A172 (cell line): ENCODE measurements at places on chromosomes 12 and 14. TPM values are rescaled to one million over a fixed set of nuclear protein-coding genes. Genes with fewer than 3 reads are reported as not detected.

The GNB3 gene
- 0.19 and 5.1 TPM in 2 replicates for total RNA-seq

DNA sequence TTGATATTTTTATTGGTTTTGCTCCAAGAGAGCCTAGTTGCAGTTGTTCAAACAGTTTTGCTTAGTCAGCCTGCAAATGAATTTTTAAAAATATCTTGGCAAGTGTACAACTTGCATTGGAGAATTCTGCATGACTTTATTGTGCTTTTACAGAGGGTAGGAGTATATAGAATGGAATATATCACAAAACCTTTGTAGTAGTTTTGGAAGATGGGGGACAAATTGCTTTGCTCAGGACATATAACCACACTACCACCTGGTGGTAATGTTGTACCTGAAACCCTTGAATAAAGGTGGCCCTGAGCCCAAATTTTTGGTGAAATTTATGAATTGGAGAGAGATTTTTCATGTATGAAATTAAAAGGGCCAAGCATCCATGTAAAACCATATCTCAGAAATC is 645.2 kb downstream of the MED13L start:
- no peak for DNase-seq

DNA sequence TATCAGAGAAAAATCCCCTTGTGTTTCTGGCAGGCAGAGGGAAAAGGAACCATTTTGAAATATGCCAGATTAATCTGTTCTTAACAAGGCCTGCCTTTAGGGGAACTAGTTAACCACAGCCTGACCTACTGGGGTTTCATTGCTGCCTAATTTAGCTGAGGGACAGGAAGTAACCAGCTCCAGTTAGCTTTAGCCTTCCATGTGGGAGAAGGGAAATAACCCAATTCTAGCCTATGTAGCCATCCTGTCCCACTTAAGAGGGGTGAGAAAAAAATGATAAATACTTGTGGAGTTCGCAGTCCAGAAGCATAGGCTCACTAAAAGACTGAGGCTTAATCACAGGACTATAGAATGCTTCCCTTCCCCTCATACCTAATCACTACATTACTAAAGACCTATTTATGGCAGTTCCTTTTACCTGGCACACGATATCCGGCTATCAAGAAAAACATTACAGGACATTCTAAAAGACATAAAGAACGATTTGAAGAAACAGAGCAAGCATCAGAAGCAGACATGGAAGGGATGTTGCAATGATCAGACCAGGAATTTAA is 22.8 kb downstream of the COX8C start:
- DNase-seq: no peak

DNA sequence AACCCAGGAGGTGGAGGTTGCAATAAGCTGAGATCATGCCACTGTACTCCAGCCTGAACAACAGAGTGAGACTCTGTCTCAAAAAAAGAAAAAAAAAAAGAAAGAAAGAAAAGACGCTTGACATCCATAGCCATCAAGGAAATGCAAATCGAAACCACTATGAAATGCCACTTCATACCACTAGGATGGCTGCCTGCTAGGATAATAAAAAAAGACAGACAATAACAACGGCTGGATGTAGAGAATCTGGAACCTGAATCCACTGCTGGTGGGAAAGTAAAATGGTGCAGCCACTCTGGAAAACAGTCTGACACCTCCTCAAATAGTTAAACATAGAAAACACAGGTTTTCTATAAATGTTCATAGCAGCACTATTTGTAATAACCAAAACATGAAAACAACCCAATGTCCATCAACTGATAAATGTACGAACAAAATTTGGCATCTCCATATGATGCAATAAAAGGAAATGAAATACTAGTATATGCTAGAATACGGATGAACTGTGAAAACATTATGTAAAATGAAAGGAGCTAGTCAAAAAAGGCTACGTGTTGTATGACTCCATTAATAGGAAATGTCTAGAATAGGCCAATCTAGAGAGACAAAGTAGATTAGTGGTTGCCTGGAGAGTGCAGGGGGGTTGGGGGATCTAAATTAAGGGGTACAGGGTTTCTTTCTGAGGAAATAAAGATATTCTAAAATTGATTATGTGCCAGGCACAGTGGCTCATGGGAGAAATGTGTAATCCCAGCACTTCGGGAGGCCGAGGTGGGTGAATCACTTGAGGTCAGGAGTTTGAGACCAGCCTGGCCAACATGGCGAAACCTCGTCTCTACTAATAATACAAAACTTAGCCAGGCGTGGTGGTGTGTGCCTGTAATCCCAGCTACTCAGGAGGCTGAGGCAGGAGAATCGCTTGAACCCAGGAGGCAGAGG is 9.7 kb downstream of the WSB2 start:
- no peak for DNase-seq

GRCh38 chr14:102883089-102883541 is 39.3 kb upstream of the AMN start:
- DNase-seq: no peak

The KRT79 gene
- total RNA-seq: 0.26 and 0.33 TPM in 2 replicates

GRCh38 chr12:20426957-20427356 is 58.6 kb downstream of the PDE3A start:
- DNase-seq: no peak

DNA sequence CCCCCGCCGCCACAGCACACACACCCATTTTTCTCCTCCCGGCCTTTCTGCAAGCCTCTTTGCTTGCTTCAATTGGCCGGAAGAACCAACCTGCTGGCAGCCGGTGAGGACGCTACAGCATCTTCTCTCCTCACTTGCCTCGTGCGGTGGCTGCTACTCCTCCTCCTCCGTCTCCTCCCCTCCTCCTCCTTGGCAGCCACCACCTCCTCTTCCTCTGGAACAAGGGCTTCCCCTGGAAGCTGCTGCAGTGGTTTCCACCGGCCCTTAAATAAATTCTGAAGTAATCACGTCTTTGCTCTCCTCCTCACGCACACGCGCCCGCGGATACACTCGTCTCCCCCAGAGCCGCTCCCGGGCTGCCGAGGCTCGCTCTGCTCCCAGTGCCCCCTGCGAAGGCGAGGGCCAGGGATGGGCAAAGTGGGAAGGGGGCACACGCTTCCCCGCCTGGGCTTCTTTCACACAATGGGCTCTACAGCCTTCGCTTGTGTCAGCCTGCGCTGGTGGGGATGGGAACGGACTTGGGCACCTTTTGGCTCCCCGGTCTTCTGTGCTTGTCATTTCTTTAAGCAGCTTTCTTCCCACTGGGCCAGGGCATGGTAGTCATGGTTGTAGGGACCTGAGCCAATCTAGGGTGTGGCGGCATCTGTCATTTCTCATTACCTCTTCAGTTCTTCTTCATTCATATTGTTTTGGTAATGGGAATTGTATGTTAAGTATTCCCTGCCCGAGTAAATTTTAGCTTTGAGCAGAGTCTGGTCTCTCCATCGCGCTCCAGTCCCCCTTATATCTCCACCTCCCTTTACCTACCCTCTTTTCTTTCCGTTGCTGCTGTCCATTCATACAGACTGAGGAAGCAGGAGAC is at the start of gene PPFIA2:
Gene PPFIA2 (minus strand): TSS at position 161 of the 862 bp plus-strand sequence.
- DNase-seq: peak; percentile 16

- no peak for DNase-seq
Measured at GRCh38 chr14:58598804-58599525, 38.8 kb upstream of the DACT1 start.

The BEGAIN gene
- total RNA-seq: 1.3 and 1.5 TPM in 2 replicates

GRCh38 chr14:98219638-98220037 is 1052.4 kb downstream of the BCL11B start:
- no peak for DNase-seq

DNA sequence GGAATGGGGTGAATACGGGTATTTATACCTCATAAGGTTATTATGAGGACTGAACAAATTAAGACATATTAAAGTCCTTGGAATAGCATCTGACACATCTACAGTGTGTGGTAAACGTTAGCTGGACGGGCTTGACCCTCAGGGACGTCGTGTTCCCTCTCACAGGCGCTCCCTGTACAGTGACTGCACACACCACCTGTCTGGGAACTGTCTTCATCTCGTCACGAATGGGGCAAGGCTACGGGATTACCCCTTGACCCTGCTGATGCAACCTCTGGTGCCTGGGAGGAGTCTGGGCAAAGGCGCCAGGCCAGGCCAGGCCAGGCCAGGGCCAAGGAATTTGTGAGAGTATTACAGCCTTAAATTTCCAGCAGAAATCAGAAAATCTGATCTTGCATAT is 191.1 kb downstream of the CALM1 start:
- no peak for DNase-seq

The CEP83 gene
- total RNA-seq: 8.7 and 9.3 TPM in 2 replicates
